H7 (cell line): ENCODE measurements at places on chromosomes 5 and 9.

- no peak for DNase-seq
Observed at GRCh38 chr9:98885575-98886295, 58.0 kb upstream of the COL15A1 start.

GRCh38 chr9:14340994-14341393 is 27.1 kb upstream of the NFIB start:
- DNase-seq, result no peak

GRCh38 chr5:56070851-56071465 is 76.2 kb upstream of the IL6ST start:
- DNase-seq, result no peak

GRCh38 chr9:133855802-133856521 is 117.8 kb upstream of the SARDH start:
- no peak for DNase-seq

DNA sequence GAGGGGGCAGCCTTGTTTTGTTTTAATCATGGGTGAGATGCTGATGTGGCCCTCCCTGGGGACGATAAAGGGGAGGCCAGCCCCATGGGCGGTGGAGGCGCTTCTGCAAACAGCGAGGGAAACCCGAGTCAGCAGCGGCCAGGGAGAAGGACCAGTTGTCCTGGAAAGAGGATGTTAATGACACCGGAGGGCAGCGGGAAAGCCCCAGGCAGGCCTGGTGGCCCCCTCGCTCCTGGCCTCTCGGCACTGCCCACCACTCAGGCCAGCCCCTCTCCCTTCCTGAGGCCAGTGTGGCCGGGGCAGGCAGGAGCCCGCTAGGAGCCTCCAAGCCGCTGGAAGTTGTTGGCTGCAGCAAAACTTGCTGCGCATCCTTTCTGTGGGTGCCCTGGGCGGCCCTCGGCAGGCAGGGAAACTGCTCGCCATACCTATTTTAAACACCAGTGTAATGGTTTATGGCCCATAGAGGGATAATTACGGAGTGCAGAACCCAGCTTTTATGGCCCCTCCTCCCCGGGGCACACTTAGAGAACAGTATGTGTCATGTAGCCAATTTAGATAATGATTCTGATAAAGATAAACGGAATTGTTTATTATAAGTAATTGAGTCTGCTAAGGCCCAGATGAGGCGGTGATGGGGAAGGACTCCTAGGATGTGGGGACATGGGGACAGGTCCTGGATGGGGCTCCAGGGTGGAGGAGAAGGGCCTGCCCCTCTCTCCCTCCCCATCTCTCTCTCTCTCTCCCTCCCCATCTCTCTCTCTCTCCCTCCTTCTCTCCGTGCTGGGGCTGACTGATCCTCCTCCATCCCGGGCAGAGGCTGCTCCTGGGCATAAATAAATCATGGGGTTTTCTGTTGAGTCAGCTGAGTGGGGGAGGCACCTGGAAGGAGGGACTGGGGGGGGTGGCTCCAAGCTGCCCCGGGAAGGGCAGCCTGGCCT is 36.9 kb downstream of the LMX1B start:
- peak; percentile 76 for DNase-seq

DNA sequence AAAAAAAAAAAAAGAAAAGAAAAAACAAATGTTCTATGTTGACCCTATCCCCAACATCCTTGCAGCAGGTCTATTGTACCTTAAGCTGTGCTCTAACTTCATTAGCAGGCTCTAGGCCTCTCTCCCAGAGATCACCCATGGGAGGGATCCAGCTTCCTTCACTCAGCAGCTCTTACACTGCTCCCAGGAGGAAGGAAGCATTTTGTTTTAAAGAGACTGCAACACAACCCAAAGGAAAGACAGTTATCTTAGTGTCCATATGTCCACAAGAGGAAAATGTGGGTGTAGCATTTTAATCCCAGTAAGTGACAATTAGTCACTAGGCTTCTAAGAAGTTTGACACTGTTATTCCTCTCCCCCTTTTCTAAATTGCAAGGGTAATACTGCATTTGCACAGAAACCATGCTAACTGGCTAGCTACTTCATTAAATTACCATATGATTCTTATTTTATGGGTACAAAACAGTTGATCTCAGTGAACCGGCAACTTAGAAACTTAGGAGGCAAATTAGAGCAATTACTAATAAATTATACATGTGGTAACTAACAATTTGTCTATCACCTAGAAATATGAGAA is 58.8 kb downstream of the MARCHF3 start:
- peak; percentile 38 for DNase-seq

DNA sequence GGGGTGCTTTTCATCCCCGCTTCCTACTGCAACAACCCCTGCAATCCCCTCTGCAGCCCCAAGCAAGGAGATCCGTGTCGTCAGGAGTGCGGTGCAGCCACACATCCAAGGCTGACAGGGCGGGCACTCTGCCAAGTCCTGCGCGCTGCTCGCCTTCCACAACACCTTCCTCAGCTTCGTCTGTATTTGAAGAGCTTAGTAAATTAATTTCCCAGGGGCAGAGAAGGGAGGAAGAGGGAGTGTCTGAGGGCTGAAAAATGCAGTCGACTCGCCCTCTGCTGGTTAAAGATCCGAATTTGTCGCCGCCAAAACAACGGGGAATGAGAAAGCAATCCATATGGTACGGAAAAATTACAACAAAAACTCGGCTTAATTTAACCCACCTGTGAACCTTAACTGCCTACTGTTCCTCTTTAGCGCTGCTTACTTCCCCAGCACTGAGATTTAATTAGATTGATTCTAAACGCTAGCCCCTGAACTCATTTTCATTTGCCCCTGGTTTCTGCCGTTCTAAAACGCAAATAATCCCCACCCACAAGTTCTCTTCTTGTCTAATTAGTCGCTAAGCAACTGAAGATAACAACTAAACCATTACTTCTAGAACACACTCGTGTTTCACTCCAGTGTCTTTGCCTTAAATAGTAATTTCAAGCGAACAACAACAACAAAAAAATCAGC is 10.9 kb upstream of the PCDHB1 start:
- DNase-seq, result peak; percentile 51

DNA sequence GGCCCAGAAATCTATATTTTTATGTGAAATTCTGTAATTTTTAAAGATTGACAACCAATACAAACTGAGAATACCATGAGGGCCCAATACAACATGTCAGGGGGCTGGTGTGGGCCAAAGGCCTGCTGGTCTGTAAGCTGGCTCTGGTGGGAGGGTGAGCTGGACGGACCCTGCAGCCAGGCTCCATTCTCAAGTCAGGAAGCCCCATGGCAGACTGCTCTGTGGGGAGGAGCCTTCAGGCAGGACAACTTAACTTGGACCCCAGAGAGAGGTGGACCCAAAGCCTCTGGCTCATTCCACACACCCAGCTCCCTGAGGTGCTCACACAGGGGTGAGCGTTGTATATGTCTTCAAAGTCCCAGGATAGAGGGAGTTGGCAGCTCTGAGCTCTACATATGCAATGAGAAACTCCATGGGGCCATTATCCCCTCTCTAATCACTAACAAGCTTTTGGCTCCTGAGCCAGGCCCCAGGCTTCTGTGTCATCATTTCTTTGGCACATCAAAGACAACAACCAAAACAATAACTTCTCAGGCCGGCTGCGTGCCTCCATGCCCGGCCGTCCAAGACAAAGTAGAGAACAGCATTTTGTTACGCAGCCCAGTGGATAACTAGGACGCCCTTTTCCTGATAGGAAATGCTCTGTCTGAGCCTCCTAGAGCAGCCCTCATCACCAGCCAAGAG is 6.4 kb downstream of the SEPTIN8 start:
- DNase-seq, result peak; percentile 49

GRCh38 chr9:29793970-29794369 is 2220.7 kb upstream of the C9orf72 start:
- no peak for DNase-seq

DNA sequence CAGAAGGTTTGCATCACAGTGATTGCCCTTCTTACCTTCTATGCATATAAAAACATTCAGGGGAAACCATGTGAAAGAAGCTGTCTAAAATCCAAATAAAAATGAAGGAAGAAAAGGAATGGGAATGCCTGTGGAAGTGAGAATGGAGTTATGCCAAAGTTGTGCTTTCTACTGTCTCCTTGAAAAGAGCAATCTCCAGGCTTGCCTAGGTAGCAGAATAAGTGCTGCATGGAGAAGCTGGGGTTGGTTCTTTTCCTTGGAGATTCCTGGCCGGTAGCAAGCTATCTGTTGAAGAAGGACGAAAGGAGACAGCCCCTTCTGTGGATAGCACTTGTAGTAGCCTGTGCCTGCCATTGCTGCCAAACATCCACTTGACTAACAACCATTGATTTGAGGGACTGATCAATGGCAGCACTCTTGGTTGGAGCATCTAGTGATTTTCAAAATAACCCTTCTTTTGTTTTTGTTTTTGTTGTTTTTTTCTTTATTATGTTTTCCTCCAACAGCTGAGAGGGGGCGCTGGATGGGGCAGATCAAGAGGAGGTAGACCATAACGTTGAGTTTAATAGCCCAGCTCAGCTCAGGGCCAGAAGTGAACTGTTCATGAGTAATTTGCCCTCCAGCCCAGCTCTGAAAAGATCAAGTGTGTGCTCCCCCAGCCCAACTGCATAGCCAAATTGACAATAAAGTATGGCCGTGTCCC is 1.6 kb downstream of the PLCXD3 start:
- no peak for DNase-seq

DNA sequence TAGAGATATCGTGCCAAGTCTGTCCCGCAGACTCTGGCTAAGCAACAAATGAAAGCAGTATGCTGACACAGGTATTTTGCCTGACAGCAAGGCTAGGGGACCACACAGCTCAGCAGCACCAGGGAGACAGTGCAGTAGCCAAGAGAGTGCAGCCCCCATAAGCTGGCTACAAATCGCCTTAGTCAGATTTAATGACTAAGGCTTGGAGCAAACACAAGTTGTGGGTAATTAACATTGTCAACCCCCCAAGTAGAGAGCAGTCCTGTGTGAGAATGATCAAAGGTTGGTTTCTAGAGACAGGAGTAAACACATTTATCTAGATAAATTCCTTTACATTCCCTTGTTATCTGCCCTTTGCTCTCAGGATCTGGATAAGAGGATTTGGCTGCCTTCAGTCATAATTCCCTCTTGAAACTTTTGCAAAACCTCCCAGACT is 1434.5 kb upstream of the CDH6 start:
- no peak for DNase-seq
